ENCODE measurements at places on chromosomes 6 and 20.

DNA sequence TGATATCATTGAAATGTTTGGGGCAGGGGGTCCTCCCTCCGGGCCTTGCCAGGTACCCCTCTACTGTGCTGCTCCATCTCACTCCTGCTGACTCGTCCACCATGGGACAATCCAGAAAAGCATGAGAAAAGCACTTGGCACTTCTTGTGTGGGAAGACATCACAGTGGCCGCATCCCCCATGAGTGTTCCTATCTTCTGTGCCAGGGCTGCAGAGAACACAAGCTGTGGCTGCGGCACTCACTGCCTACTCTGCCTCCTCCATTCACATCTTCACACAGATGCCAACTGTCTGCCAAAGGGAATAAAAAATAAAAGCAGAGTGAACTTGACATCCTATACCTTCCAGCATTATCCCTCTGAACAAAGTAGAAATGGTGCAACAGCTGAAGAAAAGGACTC is 117.4 kb upstream of the PROKR2 start:
- DNase-seq = no peak

DNA sequence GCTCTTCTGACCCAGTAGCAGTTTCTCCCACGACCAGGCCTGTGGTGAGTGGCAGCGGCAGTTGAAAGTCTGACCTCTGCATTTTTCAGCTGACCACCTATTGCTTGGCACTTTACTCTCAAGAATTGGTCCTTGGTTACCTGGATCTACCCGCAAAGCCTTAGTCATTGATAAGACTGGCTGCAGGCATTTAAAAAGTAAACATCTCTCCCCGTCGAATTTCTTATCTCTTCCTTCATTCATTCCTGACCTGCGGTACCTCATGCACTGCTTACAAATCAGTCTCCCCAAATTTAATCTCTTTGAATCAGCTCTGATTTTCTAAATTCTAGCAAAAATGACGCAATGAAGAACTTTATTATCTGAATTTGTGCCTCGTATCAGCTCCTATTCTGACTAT is 26.1 kb upstream of the IPCEF1 start:
- no peak for DNase-seq

DNA sequence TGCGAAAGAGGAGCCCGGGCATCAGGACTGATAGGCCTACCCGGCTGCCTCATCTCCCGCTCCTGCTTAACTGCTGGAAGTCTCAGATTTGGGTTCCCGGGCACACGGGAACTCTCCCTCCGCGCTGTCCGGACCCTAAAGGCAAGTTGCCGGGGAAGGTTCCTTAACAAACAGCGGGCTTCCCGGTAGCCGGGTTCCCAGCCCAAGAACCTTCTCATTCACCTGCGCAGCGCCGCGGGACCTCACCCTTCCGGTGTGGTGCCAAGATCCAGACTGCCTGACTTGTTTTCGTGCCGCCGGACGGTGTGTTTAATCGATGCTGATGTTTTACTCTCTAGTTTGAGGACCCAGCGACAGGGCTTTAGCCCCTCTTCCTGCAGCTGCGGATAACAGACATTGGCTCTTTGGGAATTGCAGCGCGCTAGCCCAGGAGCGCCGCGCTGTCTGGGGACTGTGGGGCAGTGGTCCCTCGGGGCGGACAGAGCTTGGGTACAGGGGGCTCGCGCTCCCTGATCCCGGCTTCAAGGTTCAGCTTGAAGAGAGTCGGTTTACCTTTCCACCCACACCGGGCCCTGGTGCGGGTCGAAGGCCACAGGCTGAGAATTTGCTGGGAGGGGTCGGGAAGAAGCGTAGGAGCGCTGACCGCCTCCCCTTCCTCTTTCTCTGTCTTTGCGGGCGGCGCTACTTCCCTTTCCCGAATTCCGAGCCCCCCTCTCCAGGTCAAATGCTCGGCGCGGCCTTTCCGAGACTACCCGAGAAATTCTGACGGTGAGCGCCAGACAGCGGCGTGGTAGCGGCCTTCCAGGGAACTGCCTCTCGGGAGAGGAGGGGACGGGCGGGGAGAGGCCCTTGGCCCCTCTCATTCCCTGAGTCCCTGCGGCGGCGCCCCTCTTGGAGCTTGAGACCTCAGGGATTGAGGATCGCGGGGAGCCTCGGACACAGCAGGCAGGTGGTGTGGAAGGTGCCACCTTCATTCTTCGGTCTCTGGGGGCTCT is 17.2 kb downstream of the ABT1 start:
- DNase-seq = no peak

DNA sequence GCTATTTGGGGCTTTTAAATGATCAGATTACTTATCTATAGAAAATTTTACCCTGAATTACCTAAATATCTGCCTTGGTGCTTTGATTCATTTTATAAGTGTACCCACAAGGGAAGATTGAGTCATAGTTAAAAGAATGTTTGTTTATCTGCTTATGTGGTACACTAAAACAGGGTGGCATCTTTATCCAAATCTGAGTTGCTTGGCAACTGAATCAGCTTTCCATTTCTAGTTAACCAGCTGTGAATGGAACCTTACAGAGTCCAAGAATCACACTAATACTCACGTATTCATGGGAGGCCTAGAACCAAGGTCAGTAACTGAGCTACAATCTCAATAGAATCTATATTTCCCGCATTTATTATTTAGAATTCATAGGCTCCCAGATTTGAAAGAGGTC is 44.0 kb upstream of the CAP2 start:
- DNase-seq = no peak

GRCh38 chr20:51661609-51662178 is 106.5 kb downstream of the ATP9A start:
- DNase-seq = no peak

DNA sequence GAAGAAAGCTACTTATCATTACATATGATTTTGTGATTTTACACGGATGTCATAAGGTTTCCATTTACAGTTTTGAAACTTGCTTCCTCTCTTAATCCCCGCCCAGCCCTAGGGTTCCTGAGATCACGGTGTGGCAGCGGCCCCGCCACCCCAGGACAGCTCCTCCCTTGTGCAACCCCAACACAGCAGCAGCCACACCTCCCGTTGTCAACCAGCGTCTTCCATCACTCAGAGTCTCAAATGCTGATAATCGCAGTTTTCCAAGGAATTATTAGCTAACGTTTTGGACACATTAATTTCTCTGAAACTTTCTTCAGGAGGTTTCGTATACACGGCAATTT is 204.8 kb downstream of the THBS2 start:
- DNase-seq = no peak

- DNase-seq = no peak
Measured at GRCh38 chr6:127180426-127180825, 62.0 kb downstream of the RSPO3 start.

- DNase-seq = no peak
Measured at GRCh38 chr6:91852252-91852651, 1265.4 kb upstream of the MAP3K7 start.

Data from K562 (cell line).